SK-N-SH (cell line): ENCODE measurements at places on chromosomes 2 and 18.
A peak's percentile ranks its signal among the peaks of the same experiment; 100 is the strongest.

GRCh38 chr2:12507295-12507694 is 209.4 kb upstream of the TRIB2 start:
- no peak for DNase-seq

GRCh38 chr2:161228511-161229240 is 68.4 kb downstream of the TANK start:
- DNase-seq: no peak

DNA sequence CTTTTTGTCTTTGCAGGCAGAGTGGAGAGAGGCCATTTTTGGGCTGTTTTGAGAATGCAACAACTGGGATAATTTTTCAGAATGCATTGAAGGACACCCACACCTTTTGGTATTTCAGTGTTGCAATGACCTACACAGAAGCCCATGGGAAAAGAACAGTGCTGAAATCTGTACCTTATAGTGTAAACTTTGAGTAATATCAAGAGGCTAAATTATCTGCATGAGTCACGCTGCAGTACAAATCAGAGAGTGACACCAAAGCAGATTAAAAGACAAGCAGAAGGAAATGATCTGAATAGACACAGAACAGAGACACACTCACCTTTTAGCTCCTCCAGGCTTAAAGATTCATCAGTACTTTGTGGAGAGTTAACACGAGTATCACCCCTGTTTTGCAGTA is 265.3 kb downstream of the PAX3 start:
- DNase-seq: no peak

GRCh38 chr2:2866459-2866858 is 511.2 kb downstream of the EIPR1 start:
- no peak for DNase-seq

GRCh38 chr2:192657362-192657761 is 462.6 kb upstream of the TMEFF2 start:
- DNase-seq: no peak

GRCh38 chr18:50944245-50944932 is 23.5 kb upstream of the ELAC1 start:
- no peak for DNase-seq

DNA sequence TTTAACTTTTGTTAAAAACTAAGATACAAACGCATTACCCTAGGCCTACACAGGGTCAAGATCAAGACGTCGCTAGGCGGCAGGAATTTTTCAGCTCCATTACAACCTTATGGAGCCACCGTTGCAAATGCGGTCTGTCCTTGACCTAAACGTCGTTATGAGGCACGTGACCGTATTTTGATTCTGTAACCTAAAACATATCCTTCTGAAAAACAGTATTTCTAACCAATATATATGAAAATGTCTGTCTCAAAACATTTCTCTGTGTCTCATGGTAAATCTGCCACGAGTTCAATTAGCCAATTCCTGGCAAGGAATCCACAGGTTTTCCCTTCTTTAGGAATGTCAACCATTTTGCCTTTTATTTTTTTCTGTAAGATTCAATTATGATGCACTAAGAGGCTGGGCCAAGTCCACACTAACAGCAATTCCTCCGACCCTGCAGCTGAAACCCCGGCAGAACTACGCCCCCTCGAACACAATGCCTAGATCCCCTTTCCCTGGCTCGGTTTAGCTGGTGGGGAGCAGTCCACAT is 1.7 kb downstream of the RTN4 start:
- peak; percentile 21 for DNase-seq

DNA sequence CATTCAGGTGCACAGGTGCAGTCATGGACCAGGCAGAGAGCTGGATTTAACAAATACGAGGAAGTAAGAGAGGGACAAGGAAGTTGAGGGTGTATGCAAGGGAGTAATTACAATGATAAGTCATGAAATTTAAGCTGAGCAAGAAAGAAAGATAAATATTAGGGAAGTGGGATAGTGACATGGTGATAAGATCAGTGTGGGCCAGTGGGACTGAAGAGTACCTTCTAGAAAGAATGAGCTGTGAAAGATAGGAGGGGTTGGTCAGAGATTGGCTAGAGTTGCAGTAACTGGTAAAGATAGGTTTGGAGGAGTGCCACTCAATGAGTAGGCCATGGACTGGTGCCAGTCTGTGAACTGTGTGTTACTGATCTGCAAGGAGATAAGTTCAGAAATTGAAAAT is 200.8 kb upstream of the SIX3 start:
- DNase-seq: no peak

- DNase-seq: no peak
Measured at GRCh38 chr2:73114273-73114867, 1.6 kb upstream of the RAB11FIP5 start.

DNA sequence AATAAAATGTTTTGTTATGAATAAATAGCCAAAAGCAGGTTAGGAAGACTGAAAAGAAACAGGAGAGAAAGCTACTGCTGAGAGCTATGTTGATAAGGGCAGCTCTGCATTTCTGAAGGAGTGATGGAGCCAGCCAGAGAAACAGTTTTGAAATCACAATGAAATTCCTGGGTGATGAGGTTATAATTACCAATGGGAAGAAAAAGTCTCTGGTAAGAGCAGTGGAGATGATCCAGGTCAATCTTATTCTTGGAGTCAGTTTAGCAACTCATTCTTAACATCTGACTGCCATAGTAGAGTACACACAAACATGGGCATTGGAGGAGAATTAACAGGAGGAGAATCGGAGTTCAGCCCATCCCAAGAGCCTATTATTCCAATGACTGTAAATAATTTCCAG is 2.4 kb downstream of the ALKAL2 start:
- DNase-seq: no peak

DNA sequence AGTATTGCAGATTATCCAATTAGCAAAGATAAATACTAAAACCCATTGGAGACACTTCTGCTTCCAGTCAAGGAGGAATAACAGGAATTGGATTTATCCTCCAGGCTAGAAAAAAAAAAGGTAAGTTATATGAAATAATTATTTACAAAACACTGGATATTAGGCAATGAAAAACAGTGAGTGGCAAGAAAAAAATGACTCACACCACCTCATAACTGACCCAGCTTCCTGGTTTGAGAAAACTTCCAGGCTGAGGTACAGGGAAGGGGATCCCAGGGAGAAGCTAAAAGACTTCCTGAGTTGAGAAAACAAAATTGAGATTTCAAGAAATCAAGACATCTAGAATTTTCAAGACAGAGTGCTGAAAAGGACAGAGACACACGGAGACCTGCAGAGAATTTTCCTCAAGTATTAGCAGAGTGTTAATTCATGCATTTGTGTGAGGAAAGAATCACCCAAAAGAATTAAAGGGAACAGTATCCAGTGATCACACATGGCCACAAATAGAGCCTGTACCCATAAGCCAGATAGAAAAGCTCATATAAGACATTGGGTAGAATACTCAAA is 17.4 kb downstream of the SRD5A2 start:
- no peak for DNase-seq

DNA sequence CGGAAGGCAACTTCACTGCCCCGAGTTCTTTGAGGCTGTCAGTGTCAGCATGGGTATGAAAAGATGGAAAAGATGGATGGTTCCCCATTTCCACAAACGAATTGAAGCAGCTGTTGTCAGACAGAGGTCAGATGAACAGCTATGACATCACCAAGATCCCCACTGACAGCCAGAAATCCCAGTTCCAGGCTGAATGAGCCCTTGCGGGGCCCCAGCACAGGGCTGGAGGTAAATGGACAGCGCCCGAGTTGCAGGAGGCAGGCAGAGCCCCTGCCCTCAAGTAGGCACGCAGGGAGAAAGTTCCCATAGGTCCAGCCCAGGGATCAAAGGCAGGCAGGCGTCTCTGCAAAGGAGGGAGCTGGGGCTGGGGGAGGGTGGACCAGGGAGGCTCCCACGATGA is 169.5 kb upstream of the AGAP1 start:
- no peak for DNase-seq

GRCh38 chr2:99812426-99812825 is 322.6 kb upstream of the REV1 start:
- DNase-seq: no peak

DNA sequence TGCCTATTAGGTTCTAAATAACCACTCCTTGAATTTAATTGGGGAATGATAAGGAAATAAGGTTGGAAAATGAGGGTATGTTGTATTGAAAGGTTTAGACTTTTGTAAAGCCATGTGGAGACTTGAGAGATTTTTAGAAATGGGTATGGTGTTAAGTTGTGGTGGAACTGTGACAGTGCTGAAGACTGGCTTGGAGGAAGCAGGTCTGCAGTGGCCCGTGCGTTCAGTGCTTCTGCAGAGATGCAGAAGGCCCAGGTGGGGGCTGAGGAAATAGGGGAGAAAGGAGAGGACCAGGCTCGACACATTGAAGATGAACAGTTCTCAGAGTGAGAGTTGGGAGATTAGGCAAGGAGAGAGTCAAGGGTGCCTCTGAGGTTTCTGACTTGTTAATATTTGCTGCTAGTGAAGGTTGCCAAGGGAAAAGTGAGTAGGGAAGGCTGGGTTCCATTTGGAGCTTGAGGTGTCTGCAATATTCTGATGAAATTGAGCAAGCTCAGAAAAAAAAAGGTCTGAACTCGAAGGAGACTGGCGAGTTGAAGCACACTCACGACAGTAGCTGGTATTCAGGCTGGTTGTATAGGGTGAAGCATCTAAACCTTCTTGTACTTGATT is 25.5 kb upstream of the SAG start:
- no peak for DNase-seq

DNA sequence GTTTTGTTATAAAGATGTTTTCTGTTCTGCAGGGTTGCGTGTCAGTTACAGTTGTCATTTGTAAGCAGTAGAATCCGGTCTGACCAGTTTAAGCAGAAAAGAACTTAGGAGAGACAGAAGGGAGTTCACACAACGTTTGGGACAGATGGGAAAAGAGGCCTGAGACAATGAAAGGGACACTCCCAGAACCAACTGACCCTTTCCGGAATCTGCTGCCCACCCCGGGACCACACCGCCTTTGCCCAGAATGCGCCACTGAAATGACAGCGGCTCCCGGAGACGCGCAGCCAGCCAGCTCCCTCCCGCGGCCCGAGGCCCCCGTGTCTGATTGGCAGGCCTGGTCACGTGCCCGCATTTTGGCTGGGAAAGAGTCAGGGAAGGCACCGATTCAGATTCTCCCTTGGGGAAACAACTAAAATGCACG is 244.6 kb downstream of the BCL2 start:
- DNase-seq: peak; percentile 63
